ENCODE measurements at places on chromosomes 5 and 9.

DNA sequence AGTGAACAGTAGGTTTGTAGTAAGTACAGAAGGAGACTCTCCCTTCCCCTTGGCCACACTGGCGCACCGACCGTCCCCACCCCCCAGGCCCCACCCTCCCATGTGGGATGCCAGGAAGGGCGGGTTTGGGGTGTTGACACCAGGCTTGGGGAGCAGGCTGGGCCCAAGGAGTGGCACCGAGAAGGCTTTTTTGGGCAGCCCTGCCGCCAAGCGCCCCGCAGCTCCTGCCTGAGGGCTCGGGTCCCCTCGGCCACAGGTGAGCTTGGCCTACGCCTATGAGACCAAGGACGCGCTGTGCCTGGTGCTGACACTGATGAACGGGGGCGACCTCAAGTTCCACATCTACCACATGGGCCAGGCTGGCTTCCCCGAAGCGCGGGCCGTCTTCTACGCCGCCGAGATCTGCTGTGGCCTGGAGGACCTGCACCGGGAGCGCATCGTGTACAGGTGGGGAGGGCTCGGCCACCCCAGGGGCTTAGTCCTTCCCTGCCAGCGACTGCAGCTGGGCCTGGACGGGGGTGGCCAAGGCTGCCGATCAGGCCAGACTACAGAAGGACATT, 7.3 kb downstream of the GRK6 start:
- no peak for DNase-seq

GRCh38 chr9:101787891-101788290, 49.4 kb upstream of the GRIN3A start:
- DNase-seq = no peak

DNA sequence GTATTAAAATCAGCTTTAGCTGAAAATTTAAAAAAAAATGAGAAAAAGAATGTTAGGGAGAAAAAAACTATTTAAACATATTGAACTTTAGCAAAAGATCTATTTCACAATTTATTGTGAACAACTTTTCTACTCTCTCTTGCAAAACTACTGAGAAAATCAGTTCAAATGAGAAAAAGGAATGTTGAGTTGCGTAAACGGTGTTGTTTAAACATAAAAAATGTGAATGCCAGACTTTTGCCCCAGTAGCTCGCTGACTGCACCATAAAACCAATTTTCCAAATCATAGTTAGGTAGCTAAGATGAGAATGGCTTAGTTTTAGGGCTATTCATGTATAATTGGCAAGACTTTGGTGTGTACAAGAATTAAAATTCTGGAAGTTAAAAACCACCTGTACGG, 13.4 kb upstream of the RAD23B start:
- DNase-seq = no peak

- no peak for DNase-seq
These were observed 330.4 kb downstream of the ICE1 start for GRCh38 chr5:5752844-5753243.

- DNase-seq = no peak
These were observed 142.1 kb upstream of the DHFR start for GRCh38 chr5:80796846-80797245.

DNA sequence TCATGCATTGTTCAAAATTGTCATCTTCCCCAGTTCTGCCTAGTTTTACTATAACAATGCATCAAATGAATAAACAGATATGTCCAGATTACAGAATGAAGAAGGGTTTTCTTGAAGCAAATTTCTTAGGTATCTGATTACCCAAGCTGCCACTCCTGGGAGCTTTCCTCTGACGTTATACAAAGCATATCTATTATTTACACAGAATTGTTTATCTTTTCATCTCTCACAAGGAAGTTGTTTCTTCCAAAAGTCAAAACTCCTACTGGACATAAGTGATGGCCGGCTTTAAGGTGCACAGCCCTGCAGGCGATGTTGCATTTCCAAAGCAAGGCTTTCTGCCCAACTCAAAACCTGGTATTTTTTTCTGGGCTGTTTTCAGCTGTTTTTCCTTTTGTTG, 73.4 kb upstream of the ANKH start:
- DNase-seq = no peak

- no peak for DNase-seq
These were observed 596 bp upstream of the CDC37L1 start for GRCh38 chr9:4678679-4679267.

DNA sequence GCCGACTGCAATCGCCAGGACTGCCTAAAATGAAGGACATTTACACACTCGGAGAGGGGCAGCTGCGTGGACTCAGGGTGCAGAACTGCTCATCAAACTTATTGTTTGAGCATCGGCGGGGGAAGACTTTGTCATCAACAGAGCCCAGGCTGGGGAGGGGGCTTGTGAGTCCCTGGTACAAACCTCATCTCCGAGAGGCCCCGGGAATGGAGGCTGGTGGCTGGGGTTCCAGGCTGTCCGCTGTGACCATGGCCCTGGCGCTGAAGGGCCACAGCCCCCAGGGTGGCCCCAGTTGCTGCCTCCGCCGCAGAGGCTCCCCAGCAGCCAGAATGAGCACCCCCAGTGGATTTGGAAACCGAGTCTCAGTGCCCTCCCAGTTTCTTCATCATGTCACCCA, 46.1 kb upstream of the RNU6ATAC start:
- no peak for DNase-seq

GRCh38 chr9:89309608-89310474, 1.2 kb upstream of the CKS2 start:
- no peak for DNase-seq

DNA sequence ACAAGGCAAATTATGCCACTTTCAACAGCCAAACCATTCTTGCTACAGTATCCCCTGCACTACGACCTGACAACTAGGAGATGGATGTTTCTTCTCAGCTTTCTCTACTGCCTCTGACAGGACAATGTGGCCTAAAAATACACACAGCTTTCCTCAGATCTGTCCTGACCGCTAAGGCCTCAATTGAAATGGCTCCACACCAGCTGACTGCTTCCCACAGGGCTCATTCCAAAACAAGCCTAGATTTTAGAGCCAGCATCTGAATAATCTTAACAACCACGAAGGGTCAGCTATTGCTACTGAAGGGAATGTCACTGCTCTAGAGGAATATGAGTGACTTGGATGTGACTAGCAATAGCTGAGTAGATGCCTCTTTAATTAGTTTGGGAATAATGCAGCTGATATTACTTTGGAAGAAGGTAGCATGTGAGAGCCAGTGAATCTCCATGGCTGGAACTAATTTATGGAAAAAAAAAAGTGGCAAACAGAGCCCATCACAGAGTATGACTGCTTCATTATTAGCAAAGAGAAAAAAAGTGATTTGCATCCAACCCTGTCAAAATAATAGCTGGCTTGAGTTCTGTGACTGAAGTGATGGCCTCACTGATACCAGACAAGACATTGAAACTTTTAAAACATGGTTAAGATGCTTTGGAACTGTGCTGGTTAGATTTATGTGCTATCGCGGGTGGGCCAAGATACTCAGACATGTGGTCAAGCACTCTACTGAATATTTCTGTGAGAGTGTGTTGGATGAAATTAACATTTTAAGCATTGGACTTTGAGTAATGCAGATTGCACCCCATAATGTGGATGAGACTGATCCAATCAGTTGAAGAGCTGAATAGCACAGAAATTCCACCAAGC, 450.2 kb downstream of the NR2F1-AS1 start:
- DNase-seq = no peak

GRCh38 chr5:171102877-171103610, 206.0 kb upstream of the TLX3 start:
- no peak for DNase-seq

GRCh38 chr5:176469296-176469695, 21.1 kb downstream of the FAF2 start:
- DNase-seq = no peak

DNA sequence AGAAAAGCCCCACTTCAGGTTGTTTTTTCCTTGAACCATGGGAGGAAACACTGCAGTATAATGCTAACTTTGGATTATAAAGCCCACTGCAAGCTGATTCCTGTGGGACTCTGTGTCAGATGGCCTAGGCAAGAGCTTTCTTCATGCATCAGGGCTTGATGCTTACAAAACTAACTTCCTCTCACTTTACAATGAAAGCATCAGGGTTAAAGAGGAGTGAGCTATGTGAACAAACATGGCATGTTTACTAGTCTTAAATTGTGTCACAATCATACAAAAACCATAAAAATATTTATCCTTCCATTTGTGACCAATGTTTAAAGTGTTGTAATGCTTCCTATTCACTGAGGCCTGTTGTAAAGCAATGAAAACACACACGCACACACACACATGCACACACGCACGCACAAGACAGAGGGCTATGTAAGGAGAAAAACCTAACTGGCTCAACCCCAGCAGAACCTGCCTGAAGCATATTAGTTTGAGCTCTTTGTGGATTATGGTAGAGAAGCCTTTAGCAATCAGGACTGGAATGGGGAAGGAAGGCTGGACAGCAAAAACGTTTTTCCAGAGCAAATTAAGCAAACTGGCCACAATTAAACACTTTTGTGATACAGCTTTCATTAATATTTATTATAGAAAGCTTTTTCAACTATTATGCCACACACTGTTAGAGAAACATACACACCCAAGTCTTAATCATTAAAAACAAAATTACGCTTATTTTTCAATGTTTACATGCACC, 122.2 kb downstream of the AUH start:
- no peak for DNase-seq

- DNase-seq = no peak
These were observed 46.8 kb upstream of the SLIT3 start for GRCh38 chr5:169347786-169348185.

DNA sequence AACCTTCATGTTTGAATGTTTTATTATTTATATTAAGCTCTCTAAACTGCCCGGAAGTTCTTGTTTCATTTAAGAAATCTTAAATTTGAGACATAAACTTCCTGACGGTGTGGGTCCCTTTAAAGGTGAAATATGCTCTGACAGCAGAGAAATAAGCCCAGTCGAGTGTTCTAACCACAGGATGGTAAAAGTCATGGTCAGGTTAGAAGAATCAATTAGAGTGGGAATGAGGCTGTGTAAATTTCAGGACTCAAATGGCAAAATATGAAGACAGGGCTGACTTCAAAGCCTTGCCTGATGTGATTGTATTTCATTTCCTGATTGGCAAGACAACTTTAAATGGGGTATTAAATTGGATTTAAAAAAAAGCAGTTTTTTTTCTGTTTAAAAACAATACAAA, 432.9 kb upstream of the BRINP1 start:
- DNase-seq = no peak

- no peak for DNase-seq
These were observed 34.2 kb downstream of the SUSD1 start for GRCh38 chr9:112140936-112141335.

DNA sequence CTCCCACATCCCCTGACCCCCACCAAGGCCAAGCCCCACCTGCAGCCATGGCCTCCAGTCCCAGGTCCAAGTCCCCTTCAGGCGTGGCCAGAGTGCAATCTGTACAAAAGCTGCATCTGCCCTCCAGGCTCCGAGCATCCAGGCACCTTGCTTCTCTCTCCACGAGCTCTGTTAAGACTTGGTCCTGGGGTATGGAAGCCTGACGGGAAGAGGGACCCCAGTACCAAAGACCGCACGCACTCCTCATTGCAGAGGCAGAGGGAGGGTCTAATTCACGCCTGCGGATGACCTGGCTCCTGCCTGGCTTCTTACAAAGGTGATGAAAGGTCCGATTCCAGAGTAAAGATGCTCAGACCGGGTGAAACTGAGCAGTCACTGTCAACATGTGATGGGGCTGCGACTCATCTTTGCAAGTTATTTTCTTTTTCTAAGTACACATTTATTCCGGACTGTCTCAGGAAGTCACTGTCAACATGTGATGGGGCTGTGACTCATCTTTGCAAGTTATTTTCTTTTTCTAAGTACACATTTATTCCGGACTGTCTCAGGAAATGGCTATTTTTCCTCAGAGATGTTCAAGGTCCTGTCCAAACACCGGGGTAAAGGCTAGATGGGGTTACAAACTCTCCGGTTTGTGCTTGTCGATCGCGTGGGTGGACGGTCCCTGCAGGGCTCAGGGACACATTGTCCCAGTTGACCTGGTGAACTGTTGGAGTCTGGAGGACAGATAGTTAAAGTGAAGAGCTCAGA, 252.0 kb upstream of the IRX4 start:
- DNase-seq = no peak

- DNase-seq = no peak
These were observed 32.2 kb downstream of the GCNT4 start for GRCh38 chr5:75020016-75020656.

DNA sequence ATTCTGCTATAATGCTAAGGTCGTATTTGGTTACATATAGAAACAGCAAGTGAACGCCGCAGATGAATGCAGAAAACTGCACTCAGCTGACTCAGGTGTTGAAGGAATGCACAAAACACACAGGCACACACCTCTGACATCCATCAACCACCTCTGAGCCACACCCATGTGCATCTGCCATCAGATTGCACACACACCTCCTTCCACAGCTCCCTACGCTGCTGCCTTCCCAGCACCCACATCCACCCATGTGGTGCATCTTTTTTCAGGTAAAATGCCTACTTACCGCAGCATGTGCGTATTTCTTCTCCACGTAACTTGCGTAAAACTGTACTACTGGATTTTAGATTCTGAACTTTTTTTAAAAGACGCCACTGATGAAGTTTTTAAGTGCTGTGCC, 7.1 kb downstream of the STK10 start:
- peak; percentile 86 for DNase-seq

DNA sequence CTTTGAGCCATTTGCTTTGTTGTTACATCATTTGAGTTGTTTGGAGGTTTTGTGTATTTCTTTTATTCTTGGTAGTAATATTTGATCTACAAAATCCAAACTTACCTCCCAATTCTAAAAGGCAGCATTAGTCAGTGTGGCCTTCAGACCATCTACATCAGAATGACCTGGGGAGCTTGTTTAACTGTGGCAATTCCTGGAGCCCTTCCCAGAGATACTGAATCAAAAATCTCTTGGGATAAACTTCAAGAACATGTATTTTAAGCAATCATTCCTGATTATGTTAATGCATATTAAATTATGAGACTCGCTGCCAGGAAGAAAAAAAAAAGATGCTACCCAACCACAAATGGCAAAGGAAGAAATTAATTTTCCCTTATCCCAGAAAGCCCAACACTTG, 268.9 kb upstream of the PDE4D start:
- no peak for DNase-seq
